ENCODE measurements at places on chromosomes 13 and 19.
A peak's percentile ranks its signal among the peaks of the same experiment; 100 is the strongest.

GRCh38 chr19:52140032-52140710, 433 bp upstream of the ZNF616 start:
- peak; percentile 99 for ATAC-seq

DNA sequence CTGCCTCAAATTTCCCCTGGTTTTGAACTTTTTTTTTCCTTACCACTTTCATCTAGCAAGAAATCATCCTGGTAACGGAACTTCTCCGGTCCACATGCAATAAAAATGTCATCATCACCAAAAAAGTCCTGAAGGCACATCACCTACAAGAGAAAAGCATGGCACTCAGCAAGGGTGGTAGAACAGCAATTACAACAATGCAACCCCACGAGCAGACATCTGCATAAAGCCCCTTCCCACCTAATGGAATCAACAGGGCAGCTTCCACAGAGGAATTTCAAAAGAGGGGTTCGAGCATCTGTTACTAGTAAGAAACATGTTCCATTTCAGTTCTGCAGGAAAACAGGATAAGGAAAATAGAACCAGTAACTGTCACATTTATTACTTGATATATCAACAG, 183.9 kb downstream of the DCLK1 start:
- ATAC-seq = no peak

- ATAC-seq = no peak
Observed at GRCh38 chr13:21035498-21035897, 25.9 kb downstream of the LATS2 start.

DNA sequence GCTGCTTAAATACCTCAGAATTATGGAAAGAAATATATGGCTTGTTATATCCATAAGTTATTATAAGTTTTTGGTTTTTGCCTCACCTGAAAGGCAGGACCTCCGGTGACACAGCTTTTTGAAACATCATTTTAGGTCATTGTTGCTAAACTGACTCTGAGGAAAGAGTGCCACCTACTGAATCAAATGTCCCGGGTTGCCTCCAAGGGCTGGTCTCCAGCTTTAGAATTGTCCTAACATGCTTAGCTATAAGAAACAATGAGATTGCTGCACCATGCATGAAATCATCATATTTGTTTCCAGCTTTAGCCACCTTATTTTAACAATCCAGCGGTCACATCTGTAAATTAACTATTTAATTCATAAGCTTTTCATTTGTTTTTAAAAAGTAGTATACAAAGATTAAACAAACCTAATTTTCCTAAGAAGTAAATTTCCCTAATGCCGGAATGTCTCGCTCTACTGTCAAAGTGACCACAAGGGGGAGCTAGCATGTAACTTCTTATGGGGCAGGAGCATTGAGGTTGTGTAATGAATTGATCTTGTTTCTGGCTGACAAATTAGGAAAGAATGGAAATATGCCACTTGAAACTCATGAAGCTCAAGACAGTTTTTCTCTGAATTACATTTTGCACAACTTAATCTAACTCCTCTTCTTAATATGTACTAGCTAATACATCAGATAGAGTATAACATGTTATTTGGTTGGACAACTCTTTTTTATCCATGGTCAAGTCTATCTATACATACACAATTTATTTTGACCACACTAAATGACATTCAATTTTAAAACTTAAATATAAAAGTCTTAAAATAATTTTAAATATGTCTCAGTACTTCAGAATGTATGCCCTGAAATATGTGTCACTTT, 6.7 kb upstream of the PCDH17 start:
- no peak for ATAC-seq

DNA sequence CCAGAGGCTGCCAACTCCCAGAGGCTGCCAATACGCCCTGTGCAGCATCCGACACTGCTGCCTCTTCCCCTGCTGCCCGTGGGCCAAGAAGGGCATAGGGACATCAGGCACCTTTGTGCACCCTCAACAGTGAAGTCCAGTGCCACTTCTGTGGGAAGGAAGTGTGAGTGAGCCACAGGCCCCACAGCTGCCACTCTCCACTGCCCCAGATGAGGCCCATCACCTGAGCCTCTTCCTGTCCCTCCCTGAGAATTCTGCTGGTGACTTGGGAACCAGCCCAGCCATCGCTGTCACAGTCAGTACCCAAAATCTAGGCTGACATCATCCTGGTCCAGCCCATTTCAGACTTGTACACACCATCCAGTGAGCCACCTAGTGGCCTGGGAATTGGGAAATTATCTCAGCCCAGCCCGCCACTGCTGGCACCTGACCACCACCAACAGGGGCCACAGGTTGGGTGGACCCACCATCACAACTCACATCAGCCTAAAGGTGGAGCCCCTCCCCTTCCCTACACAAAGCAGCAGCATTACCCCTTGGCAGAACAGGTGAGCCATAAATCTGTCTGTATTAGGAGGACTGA, 733.9 kb upstream of the KLHL1 start:
- ATAC-seq = no peak

DNA sequence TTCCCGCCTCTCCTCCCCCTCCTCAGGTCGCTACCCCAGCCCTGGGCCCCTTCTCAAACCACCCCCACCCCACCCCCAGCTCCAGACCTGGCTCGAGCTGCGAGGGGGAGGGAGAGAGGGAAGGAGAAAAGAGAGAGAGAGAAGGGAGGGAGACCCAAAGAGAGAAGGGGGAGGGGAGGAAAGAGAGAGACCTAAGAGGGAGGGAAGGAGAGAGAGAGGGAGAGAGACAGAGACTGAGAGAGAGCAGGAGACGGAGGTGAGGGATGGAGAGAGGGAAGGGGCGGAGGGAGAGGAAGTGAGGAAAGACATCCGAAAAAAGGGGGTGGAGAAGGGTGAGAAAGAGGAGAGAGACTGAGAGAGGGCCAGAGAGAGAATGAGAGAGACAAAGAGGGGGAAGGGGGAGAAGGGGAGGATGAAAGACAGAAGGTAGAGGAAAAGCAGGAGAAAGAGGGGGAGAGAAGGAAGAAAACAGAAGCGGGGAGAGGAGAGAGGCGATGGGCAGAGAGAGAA, 2.0 kb upstream of the SPACA6 start:
- ATAC-seq = no peak

- ATAC-seq = no peak
Observed at GRCh38 chr19:52066258-52066863, 17.7 kb upstream of the ZNF432 start.

DNA sequence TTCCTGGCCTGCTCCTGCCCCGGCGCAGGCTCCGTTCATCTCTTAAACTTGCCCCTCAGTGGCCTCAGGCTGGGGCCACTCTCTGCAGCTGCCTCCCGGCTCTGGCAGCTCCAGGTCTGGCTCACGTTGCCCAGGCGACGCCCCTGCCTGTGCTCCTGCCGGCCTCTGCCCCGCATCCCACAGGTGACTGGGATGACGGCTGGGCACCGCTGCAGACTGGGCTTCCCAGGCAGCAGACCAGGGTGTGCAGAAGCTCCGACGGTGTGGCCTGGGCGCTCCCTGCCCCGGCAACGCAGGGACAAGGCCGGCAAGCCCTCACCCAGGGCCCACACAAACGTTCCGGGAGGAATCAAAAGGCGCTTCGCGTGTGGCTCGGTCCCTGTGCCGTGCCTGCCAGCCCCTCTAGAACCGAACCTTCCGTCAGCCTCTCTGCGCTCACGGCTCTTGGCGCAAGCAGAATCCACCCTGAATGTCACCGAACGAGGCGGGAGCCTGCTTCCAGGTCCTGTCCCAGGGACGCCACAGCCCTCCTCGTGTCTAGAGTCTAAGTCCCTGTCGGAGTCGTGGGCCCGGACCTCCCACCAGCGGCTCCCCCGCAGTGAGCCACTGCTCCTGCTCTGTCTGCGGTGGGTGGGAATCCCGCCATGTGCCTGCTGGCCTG, 64.8 kb downstream of the MLLT1 start:
- ATAC-seq = no peak

DNA sequence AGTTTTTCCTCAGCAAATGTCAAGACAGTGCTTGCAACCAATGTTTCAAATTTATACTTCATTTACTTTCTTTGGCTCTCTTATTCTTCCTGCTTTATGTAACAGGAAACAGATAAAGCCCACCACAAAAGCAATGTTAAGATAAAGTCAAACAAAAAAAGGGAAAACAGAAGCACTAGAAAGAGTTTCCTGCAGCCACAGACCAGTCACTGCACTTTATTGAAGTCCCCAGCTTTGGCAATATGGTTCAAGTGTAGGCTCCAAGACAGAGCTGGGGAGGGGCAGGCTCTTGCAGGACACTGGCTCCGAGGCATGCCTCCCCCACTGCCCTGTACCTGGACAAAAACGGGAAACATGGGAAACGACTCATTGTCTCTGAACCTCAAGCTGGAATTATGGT, 15.3 kb upstream of the CDC16 start:
- ATAC-seq = no peak

- ATAC-seq = peak; percentile 2
Observed at GRCh38 chr19:45451131-45451849, 16.5 kb upstream of the FOSB start.

- no peak for ATAC-seq
Observed at GRCh38 chr13:51844862-51845573, at the start of gene TMEM272. TSS of gene TMEM272 (minus strand) at chr13:51845177. CDS start at chr13:51838530, 6,647 bp downstream.

All from stimulated activated memory B cell treated with anti-CD40 and anti-IgM and Interleukin-4, amounts not matched to agents 10 μg/mL and 1 μg/mL and 100 μg/mL, for 72 hours (primary cell).